Activated T-helper 1 cell treated with Interleukin-2 at 50 U/mL for 16 hours (primary cell): ENCODE measurements at places on chromosomes 12 and 14.

GRCh38 chr14:31051511-31051910, 25.3 kb upstream of the STRN3 start:
- no peak for DNase-seq

DNA sequence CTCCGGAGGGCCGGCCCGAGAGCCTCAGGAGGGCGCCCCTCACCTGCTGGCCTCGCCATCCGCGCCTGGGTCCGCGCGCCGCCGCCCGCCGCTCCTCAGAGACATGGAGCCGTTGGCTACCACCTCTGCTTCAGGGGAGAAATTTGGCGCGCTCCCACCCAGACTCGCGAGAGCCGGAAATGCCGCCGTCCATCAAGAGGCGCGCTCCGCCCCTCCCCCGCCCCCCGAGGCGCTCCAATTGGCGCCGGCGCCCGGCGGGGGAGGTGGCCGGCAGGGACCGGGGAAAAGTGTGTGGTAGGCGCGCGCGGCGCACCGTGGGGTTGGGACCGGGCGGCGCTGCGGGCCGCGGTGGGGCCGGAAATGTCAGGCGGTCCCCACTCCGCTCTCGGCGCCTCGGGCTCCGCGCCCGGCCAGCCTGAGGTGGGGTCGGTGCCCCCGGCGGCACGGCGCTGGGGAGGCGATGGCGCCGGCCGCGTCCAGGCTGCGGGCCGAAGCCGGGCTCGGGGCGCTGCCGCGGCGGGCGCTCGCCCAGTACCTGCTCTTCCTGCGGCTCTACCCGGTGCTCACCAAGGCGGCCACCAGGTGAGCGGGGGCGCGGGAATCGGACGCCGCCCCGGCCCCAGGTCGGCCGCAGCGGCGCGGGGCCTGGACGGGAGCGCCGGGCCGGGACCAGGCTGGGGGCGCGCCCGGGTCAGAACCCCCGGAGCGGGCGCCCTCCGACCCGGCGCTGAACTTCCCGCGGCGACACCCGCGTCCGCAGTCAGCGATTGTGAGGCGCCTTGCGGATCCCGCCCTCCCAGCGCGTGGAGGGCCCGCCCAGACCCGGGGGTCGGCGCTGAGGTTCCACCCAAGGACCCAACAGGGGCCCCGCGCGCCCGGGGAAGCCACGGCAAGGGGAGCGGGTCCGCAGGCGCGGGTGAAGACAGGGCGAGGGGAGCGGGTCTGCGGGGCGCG, at the start of the genes POLE and PXMP2:
TSS of gene POLE (minus strand) at position 132 of the 954 bp plus-strand sequence. CDS start at position 105, 27 bp downstream.
TSS of gene PXMP2 (plus strand) at position 377 of the 954 bp plus-strand sequence. CDS start at position 461, 84 bp downstream.
- peak; percentile 93 for DNase-seq

DNA sequence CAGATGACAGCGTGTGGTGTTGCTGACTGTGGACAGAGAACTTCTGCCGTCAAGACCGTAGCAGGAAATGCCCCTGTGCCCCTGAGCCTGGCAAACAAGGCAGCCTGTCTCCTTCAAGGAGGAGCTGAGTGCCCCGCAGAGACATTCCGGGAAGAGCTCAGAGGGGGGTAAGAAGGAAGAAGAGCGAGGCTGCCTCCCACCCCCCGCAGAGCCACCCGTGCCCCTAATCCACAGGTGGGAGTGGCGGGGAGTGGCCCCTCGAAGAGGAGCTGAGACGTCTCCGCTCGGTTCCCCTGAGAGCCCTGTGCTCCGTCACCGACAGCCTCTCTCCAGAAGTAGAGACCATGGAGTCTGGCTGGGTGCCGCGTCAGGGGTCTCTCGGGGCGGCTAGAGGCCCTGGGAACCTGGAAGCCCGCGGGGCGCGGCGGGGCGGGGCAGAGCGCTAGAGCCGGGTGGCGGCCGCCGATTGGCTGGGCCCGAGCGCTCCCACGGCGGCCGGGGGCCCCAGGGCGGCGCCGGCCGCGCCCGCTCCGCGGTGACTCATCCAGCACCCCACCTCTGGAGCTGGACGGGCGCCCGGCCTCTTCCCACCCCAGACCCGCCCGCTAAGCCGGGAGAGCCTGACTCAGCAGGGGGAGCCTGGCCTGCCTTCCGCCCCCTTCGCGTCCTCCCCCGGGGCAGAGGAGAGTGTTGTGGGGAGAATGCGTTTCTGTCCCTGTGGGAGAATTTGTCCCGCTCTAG, 25.2 kb upstream of the KRT78 start:
- DNase-seq, result peak; percentile 26

DNA sequence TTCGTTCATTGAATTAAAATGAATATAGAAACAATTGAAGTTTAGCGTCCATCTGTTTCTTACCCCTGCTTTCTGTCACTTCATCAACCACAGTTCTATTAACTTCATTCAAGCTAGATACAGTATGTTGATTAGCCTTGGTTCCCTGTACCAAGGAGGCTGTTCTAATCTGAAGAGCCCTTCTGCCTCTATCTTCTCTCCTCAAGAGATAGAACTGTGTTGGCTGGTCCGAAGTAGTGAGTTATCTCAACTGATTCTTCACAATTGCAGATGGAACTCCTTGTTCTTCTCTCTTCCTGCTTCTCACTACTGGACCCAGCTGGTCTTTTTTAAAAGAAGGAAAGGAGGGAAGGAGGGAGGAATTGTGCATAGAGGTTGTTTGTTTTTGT, 82.1 kb upstream of the TRAF3 start:
- DNase-seq, result no peak

GRCh38 chr12:51941011-51941581, 10.4 kb upstream of the ACVR1B start:
- no peak for DNase-seq

DNA sequence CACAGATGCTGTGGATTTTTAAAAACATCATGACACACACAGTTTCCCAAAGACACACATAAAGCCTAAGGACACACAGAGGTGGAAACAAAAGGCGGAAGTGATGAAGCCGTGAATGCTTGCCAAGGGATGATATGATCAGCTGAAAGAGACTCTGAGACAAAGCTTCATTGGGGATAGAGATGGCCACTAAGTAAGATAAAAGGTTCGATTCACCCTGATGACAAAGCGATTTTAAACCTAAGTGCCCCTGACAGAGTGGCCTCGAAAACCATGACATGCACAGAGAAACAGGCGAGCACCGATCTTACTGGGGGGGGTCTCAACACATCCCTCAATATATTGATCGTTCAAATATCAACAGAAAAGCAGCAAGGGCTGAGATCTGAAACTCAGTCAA, 20.3 kb upstream of the EIF5 start:
- no peak for DNase-seq

- DNase-seq, result no peak
Observed at GRCh38 chr12:39103552-39104165, 198.3 kb upstream of the CPNE8 start.

GRCh38 chr12:117235261-117235660, 45.0 kb upstream of the FBXO21 start:
- DNase-seq, result no peak

- DNase-seq, result no peak
Observed at GRCh38 chr14:76811561-76811960, 1.1 kb downstream of the ANGEL1 start.

- no peak for DNase-seq
Observed at GRCh38 chr12:116160231-116160630, 117.3 kb downstream of the MED13L start.

DNA sequence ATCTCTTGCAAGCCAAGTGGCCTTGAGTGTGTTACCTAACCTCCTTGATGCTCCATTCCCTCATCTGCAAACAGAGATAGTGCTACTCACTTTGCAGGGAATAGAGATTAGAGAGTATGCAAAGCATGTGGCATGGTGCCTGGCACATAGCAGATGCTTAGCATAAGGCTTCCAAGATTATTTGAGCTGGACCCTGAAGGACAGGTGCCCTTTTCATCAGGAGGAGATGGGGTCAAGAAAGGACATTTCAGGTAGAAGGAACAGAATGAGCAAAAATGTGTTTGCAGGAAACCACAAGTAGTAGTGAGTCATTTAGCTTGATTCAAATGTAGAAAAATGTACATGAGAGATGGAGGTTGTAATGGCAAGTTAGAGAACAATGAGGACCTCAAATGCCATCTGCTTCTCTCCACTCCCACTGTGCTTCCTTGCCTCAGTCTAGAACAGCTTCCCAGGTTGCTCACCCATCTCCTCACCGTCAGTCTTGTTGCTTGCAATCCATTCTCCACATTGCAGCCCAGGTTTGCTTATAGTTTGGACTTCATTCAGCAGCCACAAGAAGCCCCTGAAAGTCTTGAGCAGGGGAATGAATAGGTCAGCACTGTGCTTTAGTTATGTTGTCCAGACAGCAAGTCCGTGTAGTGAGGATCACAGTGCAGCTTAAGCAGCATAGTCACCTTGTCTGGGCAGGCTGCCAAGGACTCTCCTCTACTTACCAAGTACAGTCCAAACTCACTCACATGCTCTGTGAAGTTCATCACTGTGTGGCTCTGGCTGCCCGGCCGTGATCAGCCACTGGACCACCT, 536.3 kb upstream of the CCDC196 start:
- no peak for DNase-seq

DNA sequence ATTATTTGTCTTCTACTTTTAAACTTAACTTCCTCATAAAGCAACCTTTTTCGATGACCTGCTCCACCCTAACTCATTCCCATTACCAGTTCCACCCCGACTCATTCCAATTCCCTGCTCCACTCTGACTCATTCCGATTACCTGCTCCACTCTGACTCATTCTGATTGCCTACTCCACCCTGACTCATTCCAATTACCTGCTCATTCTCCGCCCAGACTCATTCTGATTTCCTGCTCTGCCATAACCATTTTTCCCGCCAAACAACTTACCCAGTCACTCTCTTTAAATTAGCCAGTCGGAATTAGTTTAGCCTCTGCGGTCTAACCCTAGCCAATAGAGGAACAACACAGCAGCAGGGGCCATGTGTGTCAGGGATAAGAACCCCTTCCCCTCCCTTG, 249.1 kb downstream of the DPY19L2 start:
- no peak for DNase-seq

GRCh38 chr14:104542871-104543830, 36.4 kb upstream of the C14orf180 start:
- DNase-seq, result no peak

- no peak for DNase-seq
Observed at GRCh38 chr12:50933459-50934124, 18.8 kb upstream of the HIGD1C start.

- no peak for DNase-seq
Observed at GRCh38 chr14:76040704-76041103, 55.1 kb downstream of the IFT43 start.

GRCh38 chr14:74465335-74465734, 27.8 kb downstream of the NPC2 start:
- no peak for DNase-seq
